ENCODE measurements at places on chromosomes 3 and 15. TPM values are rescaled to one million over a fixed set of nuclear protein-coding genes. Genes with fewer than 3 reads are reported as not detected.
A peak's percentile ranks its signal among the peaks of the same experiment; 100 is the strongest.

DNA sequence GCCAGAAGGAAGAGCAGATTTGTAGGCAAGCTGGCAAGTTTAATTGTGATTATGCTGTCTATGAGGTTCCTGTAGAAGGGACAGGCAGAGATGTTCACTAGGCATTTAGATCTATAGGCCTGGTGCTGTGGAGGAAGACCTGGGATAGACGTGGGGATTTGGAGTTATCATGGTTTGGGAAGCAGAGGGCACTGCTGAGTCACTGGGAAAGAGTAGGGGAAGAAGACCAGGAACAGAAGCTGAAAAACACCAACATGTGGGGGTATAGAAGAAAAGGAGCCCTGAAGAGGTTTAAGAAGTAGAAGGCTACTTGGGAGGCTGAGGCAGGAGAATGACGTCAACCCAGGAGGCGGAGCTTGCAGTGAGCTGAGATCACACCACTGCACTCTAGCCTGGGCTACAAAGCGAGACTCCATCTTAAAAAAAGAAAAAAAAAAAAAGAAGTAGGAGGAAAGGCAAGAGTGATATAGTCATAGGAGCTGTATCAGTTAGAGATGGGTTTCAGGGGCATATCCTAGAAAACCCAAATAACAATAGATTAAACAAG is 19.3 kb downstream of the GRK7 start:
- no peak for DNase-seq

DNA sequence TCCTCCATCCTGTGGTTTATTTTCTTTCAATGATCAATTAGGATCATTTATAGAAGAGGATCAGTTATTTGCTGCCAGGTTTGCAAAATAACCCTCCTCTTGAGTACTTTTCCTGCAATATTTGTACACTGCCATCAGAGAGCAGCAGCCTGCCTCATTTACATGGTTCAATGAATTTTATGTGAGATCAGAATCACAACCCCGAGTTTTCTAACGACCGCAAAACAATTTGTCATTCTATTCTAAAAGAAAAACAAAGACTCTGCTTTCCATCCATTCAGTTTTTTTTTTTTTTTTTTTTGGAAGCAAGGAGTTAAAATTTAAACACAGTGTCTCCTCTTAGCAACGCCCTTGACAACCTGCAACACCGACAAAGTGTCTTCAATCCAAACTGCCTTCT is 146.9 kb downstream of the RAB11A start:
- DNase-seq, result no peak

DNA sequence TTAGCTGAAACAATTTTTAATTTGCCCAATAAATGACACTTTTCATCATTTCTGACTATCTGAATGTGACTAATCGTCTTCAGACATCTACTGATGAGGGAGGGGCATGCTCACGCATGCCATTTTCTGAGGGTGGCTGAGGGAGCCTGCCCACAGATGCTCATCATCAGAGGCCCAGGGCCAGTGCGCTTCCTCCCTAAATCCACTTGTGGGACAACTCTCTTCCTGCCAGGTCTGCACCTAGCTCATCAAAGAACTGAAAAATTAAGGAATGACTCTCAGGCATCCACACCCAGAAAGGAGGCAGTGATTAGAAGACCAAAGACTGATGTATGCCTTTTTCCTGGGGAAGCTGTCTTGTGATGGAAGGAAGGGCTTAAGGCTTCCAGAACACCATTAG is 22.8 kb downstream of the RTP3 start:
- no peak for DNase-seq

GRCh38 chr3:45790596-45790995 is 5.7 kb downstream of the SLC6A20 start:
- no peak for DNase-seq

DNA sequence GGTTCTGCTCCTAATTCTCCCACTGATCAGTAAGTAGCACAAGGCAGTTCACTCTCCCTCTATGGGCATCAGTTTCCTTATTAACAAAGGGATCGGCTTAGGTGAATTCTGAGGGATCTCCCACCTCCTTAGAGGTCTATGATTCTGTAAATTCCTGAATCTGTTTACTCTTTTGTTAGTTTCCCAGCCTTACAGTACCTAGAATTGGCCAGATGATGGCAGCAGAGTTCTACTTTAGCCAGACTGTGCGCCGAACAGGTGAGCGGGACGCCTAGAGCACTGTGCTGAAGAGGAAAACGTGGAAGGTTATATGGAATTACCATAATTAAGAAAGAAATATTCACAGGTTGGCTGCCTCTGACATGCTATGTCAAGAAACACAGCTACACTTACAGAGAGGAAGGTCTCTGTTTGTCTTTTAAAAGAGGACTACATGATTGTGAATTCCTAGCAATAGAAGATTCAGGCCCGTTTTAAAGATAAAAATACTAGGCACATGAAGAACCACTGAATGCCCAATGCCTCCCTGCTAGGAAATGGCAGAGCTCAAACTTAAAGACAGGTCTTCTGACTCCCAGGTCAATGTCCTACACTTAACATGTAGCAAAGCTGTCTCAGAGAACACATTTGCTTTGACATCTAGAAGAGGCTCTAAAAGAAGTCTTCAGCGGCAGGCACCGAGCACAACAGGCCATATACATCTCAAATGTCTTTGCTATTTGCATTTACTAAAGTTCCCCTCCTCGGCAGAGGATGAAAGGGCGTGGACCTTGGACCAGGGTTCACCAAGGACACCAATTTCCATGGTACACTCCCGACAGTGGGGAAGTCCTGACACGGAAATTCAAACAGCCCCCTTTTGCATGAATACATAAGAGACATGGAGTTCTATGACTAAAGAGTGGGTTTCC is 259.9 kb downstream of the FGF12 start:
- DNase-seq, result peak; percentile 33

Gene HYAL3
- total RNA-seq, result 2.4 TPM
